ENCODE measurements at places on chromosomes 4 and X.

DNA sequence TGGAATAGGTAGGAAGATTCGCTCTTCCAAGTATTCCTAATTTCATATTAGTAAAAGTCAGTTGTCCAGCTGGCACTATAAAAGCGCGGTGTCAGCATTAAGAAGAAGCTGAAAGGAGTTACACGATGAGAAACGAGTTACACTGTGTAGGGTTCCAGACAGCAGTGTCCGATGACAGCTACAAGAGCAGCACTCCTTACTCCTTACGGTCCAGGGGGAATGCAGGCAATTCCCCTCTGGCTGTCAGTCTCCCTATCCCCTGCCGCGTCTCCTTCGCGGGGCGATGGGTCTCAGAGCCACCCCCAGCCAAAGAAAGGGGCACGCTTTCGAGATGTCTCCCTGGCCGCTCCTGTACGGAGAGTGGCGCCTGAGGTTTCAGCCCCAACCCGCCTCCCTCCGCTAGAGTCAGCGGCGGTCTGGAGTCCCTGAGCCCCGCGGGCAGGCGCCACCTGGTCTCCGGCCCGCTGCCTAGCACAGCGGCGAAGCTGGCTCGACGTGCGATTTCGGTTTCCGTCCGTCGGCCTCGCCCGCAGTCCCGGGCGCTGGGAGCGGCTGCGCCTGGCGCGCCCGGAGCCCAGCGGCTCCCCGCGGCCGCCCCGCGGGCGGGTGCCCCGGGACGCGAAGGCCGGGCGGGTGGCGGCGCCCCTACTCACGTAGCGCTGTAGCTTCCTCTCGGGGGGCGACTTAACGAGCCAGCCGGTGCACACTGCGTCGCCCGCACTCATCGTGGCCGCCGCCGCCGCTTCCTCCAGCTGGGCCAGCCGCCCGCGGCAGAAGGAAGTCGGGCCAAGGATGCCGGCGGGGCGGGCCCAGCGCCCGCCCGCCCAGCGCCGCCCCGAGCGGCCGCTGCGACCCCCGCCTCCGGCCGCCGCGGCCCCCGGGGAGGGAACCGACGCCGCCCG lies at the start of gene GAB3:
TSS of gene GAB3 (minus strand) at position 777 of the 902 bp plus-strand sequence. CDS start at position 725, 52 bp downstream.
- DNase-seq, result no peak

DNA sequence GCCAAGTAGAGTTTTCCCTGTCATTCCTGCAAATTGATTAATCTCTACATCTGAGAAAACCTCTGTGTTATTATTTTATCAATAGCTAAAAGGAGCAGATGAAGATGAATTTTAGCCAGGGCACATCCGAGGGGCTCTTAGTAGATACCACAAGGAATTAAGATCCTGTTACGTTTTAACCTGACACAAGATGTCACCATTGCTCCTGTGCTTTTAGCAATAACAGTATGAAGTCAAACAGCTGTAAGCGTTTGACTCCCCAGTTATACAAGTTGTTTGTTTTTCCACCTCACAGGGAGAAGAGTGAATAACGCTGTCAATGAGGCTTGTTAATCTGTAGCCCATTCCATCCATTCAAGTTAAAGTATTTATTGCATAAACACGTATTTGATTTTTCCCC lies 76.0 kb upstream of the AP1S2 start:
- DNase-seq, result no peak

- no peak for DNase-seq
These were observed 16.9 kb downstream of the MFAP3L start for GRCh38 chr4:170009291-170009690.

DNA sequence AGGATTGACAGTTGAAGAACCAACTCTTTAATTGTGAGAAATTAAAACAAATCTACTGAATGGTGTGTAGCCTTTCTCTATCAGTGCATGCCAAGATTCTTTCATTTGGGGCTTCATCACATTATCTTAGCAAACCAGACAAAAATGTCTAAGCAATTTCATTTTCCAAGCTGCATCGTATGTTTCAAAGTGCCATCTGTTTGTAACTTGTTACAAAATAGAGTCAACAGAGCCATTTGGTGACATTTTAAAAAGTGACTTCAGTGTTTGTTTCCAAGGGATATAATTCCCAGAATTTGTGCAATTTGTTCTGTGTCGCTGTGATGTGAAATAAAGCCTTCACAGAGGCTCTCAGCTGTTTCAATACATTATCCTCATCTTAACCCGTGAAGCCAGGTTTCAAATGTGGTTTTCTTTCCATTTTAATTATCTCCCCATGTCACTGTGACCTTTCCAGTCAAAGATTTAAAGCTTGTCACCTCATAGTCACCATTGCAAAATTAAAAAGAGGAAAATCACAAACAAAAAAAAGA lies 46.0 kb upstream of the C1QTNF7 start:
- peak; percentile 30 for DNase-seq

DNA sequence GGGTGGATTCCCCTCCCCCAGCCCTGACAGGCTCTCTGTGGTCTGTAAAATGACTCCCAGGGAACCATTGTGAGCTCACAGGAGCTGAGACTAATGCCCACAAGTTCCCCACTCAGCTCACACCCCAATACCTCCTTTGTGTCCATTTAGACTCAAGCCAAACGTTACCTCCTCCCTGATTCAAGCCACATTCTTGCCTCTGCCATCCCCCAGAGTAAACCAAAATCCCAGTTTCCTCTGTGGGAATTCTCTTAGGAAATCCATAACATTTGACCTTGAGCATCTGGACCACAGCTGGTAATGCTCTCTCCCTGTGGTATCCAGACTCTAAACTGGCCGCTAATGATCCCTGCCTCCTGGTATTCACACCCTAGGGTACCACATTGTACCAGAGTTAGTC lies 26.3 kb upstream of the KDM5C start:
- no peak for DNase-seq

DNA sequence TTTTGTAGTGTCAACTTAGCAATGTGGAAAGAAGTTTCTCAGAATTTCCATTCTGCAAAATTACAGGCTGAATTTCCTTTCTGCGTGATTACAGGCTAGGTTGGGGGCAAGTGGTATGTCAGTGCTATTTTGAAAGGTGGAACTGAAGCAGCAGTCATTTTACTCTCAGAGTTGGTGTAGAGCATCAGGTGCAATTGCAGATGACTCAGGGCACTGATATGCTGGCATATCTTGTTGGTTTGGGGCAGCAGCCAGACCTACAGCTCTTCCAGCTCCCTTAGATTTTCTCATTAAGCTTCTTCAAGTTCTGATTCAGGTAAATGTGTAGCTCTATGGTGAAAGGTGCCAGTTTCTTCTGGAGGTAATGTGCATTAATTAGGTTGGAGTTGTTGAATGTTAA lies 930.7 kb upstream of the PCDH10 start:
- DNase-seq, result no peak

DNA sequence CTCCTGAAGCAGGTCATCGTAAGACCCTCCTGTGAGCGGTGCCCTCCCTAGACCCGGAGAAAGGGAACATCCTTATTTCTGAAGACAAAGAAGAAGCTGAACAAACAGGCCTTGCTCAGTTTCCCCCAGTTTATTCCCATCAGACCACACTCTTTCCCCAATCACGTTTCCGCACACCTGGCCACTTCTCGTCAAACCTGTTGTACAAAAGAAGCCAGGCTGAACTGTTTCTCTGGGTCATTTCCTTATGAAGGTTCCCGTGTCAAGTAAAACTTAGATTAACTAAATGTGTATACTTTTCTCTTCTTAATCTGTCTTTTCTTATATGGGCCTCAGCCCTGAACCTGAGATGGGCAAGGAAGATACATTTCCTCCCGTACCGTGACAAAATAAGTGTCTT lies 111.6 kb upstream of the ENPP6 start:
- DNase-seq, result no peak

DNA sequence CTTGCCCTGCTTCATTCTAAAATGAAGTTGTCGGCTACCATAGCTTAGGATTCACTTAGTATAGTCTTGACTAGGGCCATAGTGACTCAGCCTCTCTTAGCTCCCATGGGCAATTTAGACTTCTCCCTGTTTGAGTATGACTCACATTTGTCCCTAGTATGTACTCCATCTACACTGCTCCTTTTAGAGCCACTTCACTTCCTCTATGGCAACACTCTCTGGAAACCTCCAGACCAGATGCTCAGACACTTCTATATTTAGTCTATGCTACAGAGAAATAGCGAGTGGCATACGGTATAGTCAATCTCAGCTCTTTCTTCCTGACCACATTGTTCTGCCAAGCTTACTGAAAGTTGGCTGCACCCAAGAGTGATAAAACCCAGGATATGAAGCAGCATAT lies 11.2 kb downstream of the MEPE start:
- DNase-seq, result peak; percentile 82

GRCh38 chr4:27412613-27413012 lies 552.0 kb downstream of the STIM2 start:
- DNase-seq, result no peak

GRCh38 chrX:55839485-55839884 lies 121.9 kb downstream of the RRAGB start:
- no peak for DNase-seq

DNA sequence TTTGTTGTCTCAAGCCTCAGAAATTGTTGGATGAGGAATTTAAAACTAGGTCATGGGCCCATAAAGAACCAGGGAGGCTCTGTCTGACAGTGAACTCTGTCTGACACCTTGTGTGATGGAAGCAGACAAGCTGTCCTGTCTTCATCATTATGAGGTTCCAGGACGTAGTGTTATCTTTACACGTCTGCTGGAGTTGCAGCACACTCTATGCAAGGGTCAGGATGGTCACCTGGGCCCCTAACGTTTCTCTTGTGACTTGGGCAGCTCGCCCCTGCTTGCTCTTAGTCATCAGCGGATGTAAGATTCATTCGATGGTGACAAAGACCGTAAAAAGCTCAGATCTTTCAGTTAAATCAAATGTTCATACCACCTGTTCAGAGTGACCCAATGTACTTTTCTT lies 92.0 kb upstream of the ADGRG2 start:
- no peak for DNase-seq

- no peak for DNase-seq
These were observed 129.0 kb downstream of the PLS3 start for GRCh38 chrX:115689931-115690330.

- no peak for DNase-seq
These were observed 189.3 kb upstream of the NOCT start for GRCh38 chr4:138826322-138826721.

DNA sequence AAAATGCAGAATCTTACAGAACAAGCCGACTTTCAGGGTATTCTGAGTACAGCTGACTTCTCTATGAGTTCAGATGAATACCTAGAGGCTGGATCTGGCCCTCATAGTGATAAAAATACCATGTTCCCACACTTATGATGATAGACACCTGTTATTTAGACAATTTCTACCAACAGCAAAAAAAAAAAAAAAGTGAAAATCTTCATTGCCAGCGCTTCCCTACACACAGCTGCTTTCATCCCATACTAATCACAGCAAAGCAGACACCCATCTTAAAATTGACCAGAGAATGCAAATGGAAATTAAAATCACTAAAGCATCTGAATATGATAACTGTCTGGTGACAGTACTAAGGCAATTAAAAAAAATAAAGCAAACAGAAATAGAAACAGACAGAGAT lies 132.1 kb upstream of the ADGRL3 start:
- no peak for DNase-seq

DNA sequence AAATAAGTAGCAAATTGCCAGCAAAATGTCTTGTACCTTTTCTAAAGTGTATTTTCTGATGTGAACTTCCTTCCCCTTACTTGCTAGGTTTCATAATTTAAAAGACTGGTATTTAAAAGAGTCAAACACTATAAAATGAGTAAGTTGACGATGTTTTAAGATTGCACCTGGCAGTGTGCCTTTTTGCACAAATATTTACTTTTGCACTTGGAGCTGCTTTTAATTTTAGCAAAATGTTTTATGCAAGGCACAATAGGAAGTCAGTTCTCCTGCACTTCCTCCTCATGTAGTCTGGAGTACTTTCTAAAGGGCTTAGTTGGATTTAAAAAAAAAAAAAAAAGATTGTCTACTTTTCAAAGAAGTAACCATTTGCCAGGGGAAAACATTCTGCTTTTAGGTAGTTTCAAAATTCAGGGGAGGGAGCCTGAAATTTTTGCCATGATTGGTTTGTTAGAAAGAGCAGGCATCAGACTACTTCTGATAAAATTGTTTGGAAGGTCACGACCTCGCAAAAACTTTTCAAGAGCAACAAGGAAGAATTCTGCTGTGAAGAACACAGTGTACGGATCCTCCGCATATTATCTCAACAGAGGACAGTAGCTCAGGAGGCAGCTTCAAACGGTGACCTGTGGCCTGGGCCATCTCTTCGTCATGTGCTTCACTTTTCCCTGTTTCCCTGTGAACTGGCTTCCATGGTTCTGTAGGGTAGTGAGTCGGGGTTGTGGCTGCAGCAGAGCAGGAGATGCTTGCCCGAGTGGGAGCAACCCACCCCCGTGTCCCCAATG lies 66.1 kb downstream of the CDS1 start:
- DNase-seq, result no peak

- no peak for DNase-seq
These were observed 638.0 kb upstream of the FRG1 start for GRCh38 chr4:189302719-189303118.

DNA sequence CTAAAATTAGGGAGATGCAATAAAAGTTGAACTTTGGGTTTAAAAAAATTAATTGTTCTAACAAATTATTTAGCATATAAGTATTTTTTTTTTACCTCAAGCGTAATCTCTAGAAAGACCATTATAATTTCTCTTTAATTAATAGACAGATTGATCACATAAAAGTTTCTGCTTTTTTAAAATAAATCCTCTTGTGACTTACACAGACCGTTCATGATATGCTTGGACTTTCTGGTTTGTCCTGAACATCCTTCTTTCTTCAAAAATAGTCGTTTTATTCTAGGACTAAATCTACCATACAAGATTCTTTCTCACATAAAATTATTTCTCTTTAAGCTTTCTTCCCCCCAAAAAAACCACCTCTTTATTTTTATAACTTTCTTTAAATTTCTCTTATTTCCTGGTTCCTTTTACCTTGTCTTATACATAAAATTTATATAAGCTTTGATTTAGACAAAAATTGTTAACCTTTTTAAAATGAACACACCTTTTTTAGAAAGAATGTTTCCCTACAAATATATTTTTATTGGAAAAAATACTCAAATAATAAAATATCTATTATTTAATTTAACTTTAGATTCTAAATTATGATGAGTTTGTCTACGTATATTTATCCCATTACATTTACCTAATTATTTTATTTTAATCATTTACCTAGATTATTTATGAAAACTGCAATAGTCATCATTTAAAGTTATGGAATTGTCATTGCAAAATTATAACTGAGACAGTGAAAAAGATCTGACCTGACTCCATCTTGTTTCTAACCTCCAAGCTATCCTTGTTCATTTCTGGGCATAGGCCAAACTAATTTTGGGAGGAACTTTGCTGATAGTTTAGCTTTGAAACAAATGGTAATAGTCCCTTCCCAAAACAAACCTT lies 37.6 kb downstream of the PGRMC2 start:
- DNase-seq, result no peak

DNA sequence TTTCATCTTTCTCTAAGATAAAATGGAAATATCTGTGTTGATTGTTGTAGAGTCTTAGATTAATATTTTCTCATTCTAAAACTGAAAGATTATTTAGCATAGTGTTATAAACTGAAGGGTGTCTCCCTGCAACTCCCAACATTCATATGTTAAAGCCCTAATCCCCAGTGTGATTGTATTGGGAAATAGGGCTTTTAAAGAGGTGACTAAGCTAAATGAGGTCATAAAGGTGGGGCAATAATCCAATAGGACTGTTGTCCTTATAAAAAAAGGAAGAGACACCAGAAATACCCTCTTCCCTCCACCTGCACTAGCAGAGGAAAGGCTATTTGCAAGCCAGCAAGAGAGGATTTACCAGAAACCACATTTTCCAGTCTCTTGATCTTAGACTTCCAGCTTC lies 1626.4 kb downstream of the C4orf33 start:
- DNase-seq, result no peak

- peak; percentile 2 for DNase-seq
These were observed 218.5 kb downstream of the PRR32 start for GRCh38 chrX:127038065-127038464.

Measured in Ammon's horn (tissue), 1 donor.